ENCODE measurements at places on chromosomes 16 and 17.

DNA sequence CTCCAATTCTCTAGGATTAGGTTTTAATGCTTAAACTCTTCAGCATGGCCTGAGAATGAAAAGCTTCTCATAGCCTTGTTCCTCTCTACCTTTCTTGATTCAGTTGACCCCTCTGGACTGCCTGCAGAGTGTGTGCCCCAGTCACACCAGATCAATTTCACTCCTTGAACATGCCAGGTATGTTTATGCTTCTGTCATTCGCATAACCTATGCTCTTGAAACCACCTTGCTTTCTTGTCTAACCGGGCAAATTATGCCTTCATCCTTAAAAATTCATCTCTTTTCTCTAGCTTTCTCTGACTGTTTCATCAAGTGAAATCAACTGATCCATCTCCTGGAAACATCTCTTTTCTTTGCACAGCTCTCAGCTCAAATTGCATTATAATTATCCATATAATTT is 42.3 kb downstream of the CDH11 start:
- DNase-seq: no peak

DNA sequence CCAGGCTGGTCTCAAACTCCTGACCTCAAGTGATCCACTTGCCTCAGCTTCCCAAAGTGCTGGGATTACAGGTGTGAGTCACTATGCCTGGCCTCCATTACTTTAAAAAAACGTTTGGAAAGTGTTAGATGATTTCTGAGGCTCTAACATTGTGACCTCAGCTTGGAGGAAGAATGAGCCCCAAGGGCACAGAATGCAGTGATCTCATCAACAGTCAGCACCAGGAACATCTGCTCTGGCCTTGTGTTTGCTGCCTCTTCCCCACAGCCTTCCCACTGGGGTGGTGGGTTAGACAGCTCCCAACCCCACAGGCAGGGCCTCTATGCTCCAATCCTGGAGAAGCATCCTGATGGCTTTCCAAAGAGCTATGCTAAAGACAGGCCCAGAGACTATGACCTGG is 37.7 kb upstream of the SREBF1 start:
- DNase-seq: no peak

GRCh38 chr16:28882551-28883160 is 4.4 kb downstream of the ATP2A1 start:
- no peak for DNase-seq

- DNase-seq: no peak
Observed at GRCh38 chr16:75733305-75734211, 7.3 kb upstream of the CPHXL start.

- no peak for DNase-seq
Observed at GRCh38 chr16:4361033-4361943, 10.2 kb upstream of the PAM16 start.

DNA sequence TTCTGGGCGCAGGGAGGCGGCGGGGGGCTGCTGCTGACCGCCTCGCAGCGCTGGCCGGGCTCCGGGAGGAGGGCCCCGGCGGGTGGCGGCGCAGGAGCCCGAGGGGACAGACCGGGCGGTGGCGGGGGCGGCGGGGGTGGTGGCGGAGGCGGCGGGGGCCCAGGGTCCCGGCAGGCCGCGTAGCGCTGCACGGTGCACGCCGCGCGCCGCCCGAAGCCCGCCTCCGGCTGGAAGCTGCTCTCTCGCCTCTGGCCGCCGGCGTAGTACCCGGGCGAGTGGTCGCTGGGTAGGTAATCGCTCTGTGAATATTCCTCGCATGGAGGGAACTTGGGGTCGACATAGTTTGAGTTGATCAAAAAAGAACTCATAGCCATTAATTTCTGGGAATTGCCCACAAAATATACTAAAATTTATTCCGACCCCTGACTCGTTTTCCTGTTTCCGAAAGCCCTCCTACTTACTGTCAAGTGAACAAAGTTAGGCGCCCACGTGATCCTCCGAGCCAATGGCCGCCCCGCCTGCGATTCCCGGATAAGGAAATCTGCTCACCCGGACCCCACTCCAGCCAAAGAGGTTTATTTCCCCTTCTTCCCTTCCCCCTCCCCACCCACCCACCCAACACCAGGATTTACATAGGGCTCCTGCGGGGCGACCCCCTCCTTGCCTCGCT is at the start of gene HOXB4:
HOXB4 (minus strand) TSS at position 405 of the 670 bp plus-strand sequence; CDS start at position 374, 31 bp downstream.
- no peak for DNase-seq

DNA sequence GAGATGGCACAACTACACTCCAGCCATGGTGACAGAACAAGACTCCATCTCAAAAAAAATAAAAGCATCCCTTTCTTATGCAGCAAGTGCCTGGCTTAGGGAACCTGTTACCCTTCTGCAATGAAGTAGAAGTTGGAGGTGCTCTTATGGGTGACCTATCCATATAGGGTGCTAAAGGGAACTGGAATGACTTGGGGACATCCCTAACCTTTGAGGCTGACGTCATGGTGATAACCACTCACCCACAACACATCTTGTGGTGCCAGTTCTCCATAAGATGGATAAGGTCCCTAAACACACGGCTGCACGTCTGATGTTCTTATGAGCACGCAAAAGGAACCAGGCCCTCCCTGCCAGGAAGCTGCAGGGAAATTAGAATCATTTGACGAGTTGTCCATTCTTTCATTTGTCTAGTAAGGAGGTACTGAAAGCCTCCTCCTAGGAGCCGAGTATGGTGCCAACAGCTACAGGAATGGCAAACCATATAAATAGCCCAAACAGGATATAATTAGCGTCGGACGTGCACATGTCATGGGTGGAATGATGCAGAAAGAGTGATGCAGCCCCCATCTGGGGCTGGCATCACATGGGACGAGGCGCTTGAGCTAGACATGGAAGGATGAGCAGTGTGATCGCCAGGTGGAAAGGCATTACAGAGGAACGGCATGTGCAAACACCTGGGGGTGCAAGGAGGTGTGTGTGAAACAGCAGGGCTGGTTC is 52.5 kb downstream of the ARHGAP27 start:
- DNase-seq: no peak

DNA sequence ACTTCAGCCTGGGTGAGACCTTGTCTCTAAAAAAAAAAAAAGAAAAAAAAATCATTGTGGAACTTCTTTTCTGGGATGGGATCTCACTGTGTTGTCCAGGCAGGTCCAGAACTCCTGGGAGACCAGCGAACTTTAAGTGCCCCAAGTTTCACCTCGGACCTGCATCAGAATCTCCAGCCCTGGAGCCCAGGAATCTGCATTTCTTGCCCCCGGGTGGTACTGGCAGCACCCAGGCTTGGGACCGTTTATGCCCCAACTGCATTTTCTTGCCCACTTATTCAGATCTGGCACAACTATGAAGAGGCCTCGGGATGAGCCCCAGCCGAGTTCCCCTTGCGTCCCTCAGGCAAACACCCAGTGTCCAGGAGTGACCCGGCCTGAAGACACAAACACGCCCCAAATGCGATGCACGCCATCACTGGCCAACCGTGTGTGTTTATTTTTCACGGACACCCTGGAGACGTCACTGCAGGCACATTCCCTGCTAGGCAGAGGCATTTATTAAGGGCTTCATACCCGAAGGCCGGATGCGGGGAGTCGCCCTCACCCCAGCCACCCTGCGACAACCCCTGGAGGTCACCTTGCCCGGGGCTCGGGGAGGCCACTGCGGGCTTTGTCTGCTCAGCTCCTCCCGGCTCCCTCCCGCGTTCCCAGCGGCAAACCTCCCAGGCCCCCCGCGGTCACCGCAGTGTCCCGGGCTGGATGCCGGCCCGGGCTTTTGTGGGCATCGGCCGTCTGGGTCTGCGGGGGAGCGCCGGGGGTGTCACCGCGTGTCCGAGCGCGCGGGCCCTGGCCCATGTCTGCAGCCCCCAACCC is 684 bp upstream of the SPIRE2 start:
- peak; percentile 62 for DNase-seq

- DNase-seq: no peak
Observed at GRCh38 chr16:81515281-81515680, 70.7 kb downstream of the CMIP start.

- no peak for DNase-seq
Observed at GRCh38 chr17:82599674-82600661, 48.3 kb downstream of the WDR45B start.

All from dorsolateral prefrontal cortex (tissue), 122 donors.